ENCODE measurements at places on chromosomes 11 and 22. TPM values are rescaled to one million over a fixed set of nuclear protein-coding genes. Genes with fewer than 3 reads are reported as not detected.
A peak's percentile ranks its signal among the peaks of the same experiment; 100 is the strongest.

The EIF3F gene
- total RNA-seq, result 334 TPM

- peaks cover 13% of the 10 kb centered on the region for H3K4me1 ChIP-seq
- H3K36me3 ChIP-seq, result no peaks in the 10 kb centered on the region
- peaks cover 8% of the 10 kb centered on the region for H3K27me3 ChIP-seq
- H3K27ac ChIP-seq, result no peak overlapping the region
These were observed 2.7 kb downstream of the CDC42BPG start for GRCh38 chr11:64841592-64842365.

GRCh38 chr11:111044751-111045406 lies 200.6 kb upstream of the POU2AF2 start:
- H3K4me3 ChIP-seq, result no peak overlapping the region
- no peaks in the 10 kb centered on the region for H3K36me3 ChIP-seq
- peaks cover 10% of the 10 kb centered on the region for H3K27me3 ChIP-seq

DNA sequence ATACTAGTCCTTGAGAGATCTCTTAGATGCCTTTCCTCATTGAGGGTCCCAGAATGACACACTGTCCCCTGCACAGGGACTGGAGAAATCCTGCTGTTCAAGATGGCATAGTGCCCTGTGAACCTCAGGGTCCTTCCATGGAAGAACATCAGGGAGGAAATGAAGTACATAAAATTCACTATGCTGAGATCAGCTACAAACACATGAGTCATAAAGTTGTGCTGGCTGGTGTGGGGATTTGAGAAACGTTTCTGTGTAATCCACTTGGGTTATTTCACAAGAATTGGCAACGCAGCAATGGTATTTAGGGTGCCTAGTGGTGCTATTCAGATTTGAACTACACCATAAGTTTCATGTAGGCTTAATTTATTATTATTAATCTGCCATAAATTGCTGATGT lies 174.4 kb downstream of the MAML2 start:
- H3K4me3 ChIP-seq, result peak overlapping the region; percentile 76
- peak overlapping the region; percentile 96 for H3K27ac ChIP-seq
- H3K4me1 ChIP-seq, result peaks cover 91% of the 10 kb centered on the region
- peaks cover 29% of the 10 kb centered on the region for H3K36me3 ChIP-seq

GRCh38 chr22:24392218-24392931 lies 35.0 kb upstream of the ADORA2A start:
- H3K4me1 ChIP-seq, result peaks cover 53% of the 10 kb centered on the region
- peaks cover 2% of the 10 kb centered on the region for H3K27me3 ChIP-seq
- H3K27ac ChIP-seq, result peak overlapping the region; percentile 83
- H3K4me3 ChIP-seq, result peak overlapping the region; percentile 70
- peak; percentile 84 for DNase-seq
- peaks cover 23% of the 10 kb centered on the region for H3K36me3 ChIP-seq

GRCh38 chr11:132971351-132971750 lies 561.0 kb downstream of the OPCML start:
- no peaks in the 10 kb centered on the region for H3K36me3 ChIP-seq
- H3K4me3 ChIP-seq, result no peak overlapping the region

DNA sequence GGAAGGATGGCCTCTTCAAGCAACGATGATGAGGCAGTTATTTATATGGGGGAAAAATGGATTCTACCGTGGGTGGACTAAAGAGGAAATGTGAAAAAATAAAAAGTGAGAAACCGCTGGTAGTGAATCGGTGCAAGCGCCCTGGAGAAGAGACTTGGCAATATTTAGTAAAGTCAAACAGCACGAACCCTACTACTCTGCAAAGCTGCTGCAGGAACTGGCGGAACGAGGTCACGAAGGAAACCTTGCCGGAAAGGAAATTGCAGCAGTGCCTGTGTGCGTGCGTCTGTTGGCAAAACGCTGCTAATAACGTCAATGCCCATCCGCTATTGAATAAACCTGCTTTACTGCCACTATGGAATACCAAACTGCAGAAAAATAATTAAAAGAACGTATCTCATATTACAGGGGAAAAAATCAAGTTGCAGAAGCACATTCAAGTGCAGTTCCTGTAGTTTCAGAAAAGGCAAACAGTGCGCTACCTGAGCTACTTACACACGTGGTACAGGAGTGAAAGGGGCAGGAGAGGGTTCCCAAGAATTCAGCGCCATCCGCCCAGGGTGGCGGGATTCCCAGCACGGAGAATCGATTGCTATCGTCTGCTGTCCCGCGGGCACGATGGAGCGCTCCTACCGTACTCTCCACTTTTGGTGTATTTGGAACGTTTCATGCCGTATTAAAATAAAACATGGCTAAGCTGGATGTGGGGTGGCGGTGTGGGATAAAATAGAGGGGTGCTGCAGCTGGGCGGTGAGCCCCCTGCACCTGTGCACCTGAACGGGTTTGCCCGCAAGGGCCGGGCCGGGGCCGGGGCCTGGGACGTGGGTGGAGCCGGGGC lies 585 bp upstream of the NADSYN1 start:
- DNase-seq, result no peak
- peaks cover 18% of the 10 kb centered on the region for H3K36me3 ChIP-seq
- H3K27ac ChIP-seq, result peak overlapping the region; percentile 2

Data from HFFc6 (cell line).